ENCODE measurements at places on chromosomes 3 and 15.

GRCh38 chr3:17039594-17039993 is 154.8 kb downstream of the PLCL2 start:
- DNase-seq: no peak

GRCh38 chr3:18189282-18190050 is 235.7 kb downstream of the SATB1 start:
- DNase-seq: no peak

- DNase-seq: no peak
Measured at GRCh38 chr15:27514526-27514925, 543.5 kb downstream of the GABRG3 start.

- DNase-seq: no peak
Measured at GRCh38 chr15:98150084-98150483, 189.6 kb downstream of the ARRDC4 start.

DNA sequence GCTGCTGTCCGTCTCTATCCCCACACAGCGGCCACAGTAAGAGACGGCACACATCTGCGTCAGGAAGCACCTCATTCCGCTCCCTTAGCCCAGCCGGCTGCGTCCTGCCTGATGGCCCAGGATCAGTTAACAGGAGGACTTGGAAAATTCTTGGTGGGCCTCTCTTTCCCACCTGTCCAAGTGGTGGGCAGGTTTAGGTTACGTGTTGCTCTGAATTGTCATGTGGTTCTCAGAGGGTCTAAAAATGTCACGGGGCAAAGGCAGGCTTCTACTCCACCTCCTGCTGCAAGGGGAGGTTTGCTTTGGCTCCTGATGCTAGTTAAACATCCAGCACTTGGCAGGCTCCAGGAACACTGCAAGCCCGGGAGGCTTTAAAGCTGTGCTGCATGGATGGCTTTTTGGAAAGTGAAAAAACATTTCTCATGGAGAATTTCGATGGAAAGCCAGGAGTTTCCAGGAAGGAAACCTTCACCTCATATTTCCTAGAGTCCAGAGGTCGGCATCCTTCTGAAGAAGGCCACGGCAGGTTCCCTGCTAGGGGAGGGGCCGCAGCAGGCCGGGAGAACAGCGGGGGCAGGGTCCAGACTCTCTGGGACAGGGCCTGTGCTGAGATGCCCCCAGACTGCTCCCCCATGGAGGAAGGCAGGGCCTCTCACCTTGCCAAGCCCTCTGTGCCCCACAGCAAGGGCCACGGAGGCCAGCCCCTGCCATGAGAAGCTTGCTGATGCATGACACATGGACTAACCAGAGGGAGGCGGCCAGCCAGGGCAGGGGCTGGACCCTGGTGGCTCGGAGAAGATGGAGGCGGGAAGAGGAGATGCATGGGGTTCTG is 10.8 kb downstream of the CTSH start:
- no peak for DNase-seq

DNA sequence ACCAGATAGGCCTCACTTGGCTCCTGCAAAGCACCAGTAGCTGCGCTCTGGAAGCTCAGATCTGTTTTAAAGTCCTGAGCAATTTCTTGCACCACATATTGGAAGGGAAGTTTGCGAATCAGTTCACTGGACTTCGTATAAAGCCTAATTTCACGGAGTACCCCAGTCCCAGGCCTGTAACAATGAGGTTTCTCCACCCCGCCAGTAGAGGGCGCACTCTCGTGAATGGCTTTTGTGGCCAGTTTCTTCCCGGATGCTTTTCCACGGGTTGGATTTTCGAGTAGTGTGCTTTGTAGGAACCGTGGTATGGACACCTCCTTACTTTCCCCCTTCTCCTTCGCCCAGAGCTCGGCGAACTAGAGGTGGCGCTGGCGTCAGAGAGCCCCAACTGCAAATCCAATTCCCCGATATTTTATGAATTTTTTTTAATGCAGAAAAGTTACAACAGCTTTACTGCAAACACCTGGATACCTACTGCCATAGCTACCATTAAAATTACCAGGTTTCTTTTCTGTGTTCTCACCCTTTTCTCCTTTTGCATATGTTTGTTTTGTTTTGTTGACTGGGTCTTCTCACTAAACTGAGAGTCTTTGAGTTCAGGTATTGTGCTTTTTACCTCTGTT is 13.3 kb downstream of the RARB start:
- no peak for DNase-seq

GRCh38 chr3:112362221-112362620 is 29.3 kb downstream of the CD200 start:
- DNase-seq: no peak

DNA sequence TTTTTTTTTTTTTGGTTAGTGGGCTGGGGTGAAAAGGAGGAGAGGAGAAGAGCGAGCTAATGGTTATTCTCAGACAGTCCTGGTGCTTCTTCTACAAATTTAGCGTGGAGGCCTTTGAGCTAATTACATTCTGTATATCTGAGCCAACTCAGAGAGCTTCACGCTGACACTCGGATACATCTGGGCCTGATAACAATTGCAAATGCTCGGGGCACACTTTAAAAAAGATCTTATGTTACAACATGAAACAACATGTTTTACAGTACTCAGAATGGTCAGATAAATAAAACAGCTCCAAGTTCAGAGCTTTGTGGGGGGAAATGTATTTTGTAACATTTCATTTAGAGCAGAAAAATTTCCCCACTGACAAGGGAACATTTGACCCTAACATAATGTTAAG is 966.9 kb upstream of the NR2F2 start:
- no peak for DNase-seq

DNA sequence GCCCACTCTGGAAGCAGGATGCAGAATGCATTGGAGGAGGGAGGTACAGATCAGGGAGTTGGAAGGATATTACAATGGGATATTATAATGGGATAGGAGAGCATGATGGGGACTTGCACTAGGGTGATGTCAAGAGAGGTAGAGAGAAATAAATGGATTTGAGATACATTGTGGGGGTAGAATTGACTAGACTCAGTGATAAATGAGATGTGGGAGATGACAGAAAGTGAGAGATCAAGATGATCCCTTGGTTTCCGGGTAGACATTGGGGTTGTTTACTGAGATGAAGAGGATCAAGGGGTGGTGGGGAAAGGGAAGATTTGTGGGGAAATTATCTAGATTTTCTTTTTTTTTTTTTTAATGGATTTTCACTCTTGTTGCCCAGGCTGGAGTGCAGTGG is 42.7 kb downstream of the BFSP2 start:
- no peak for DNase-seq

- no peak for DNase-seq
Measured at GRCh38 chr3:52843108-52843865, 8.5 kb upstream of the MUSTN1 start.

GRCh38 chr3:188113756-188114155 is 40.2 kb upstream of the LPP start:
- DNase-seq: no peak

DNA sequence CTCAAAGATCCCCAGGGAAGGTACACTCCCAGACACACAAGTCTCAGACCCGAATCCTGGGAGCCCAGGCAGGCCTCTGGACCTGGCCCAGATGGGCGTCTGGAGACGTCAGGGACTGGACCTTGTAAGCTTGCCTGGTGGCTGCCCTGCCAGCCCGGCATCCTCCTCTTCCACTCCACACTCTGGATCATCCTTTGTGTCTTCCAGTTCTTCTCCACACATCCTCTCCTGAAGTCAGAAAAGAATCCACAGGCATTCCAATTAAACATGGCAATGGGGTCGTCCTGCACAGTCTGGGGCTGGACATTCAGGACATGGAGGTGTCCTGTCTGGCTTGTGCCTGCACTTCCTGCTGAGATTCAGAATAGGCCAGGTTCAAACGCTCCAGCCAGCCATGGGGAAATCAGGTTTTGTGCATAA is 208.8 kb upstream of the IGF1R start:
- DNase-seq: no peak

GRCh38 chr15:93730724-93731123 is 500.6 kb upstream of the MCTP2 start:
- DNase-seq: no peak

GRCh38 chr3:145116769-145117168 is 1044.2 kb downstream of the PLOD2 start:
- no peak for DNase-seq

GRCh38 chr15:26662283-26662682 is 110.6 kb downstream of the GABRB3 start:
- DNase-seq: no peak

DNA sequence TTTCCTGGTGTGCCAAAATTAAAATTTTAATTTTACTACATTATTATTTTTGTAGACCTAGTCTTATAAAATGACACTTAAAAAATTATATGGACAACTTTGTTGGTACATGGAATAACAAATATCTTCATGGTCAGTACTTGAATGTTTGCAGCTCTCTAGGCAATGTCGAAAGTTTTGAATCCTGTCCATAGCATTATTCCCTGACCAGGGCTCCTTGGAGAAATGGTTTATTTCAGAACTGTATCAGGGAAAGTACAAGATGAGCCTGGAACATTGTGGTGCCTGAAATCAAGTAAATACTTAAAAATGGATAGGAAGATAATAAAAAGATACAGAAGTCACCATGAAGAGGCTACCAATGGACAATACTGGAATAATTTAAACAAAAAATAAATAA is 47.6 kb downstream of the ALDH1A2 start:
- no peak for DNase-seq

DNA sequence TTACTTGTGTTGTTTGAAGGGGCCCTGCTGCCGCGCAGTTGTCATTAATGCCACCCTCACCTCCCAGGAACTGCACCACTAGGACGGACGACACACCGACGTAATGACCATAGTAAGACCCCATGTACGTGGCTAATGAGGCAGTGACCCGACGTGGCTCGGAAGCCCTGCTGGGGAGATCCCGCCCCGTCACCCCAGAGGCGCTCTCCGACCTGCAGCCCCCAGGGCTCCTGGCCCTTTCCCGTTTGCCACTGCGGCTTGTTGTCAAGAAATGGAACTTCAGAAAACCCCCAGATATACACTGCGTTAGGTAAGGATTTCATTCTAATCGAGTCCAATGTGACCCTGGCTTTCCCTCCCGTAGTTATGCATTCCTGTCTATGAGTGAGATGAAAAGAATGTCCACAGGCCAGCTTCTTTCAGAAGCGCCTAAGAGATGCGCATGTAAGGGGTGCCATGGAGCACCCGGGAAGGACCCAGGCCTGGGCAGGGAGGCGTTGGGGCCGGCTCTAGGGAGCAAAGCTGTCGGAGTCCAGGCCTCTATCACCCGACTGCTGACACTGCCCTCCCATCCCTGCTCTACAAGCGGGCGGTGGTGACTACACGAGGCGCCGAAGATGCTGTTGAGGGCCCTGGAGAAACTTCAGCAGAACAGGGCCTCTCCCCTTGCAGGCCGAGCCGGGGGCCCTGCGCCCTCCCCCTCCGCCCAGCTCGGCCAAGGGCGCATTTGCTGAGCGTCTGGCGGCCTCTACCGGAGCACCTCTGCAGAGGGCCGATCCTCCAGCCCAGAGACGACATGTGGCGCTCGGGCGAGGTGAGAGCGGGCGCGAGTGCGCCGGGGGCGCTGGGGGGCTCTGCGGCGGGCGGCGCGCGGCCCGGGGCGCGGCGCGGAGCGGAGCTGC is at the start of gene GABRA5:
Gene GABRA5 (plus strand): TSS at position 765 of the 902 bp plus-strand sequence. CDS start 2,187 bp downstream, outside the sequence.
- no peak for DNase-seq

DNA sequence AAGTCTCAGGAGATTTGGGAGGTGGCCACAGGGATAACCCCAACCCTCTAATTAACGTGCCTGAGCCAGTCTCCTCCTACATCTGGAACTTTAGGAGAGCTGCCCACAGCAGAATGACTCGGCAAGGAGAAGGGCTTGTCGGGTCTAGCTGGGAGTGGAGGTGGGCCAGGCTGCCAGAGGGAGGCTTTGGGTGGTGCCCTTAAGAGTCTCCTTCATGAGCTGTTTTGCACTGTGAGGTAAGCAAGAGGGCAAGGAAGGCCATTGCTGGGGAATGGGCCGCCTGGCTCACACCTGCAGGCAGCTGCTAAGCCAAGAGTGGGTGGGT is 3.6 kb upstream of the TNK2 start:
- DNase-seq: no peak

GRCh38 chr15:64703632-64703959 is 71.8 kb downstream of the RBPMS2 start:
- DNase-seq: no peak

GRCh38 chr3:119352034-119352609 is 57.9 kb downstream of the ARHGAP31 start:
- DNase-seq: peak; percentile 36

- no peak for DNase-seq
Measured at GRCh38 chr3:1969281-1969680, 129.4 kb upstream of the CNTN4 start.

DNA sequence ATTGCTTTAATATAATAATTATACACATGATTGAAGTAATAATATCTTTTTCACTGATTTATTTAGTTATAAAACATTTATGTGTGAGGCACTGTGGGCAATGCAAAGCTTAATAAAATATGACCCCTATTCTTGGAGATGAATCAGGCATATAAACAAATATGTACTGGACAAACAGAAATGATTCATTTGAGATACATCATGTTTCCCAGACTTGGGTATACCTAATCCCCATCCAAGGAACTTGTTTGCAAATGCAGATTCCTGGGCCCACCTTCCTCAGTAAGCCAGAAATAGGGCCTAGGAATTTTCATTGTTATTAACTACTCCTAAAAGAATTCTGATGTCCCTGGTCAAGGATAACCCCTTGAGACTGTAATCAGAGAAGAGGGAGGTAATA is 184.2 kb downstream of the CHL1 start:
- no peak for DNase-seq

DNA sequence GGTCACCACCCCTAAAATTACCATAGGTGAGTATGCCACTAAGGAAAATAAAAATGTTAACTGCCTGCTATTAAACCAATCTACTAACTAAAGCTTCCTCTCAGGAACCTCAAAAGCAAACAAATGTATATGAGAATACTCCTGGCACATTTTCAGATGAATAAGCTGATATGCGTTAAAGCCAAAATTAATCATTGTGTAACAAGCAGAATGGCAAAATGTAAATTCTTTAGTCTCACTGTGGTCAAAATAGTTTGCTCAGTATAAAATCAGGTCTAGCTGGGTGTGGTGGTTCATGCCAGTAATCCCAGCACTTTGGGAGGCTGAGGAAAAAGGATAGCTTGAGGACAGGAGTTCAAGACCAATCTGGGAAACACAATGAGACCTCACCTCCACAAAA is 53.6 kb downstream of the SUMF1 start:
- DNase-seq: no peak

DNA sequence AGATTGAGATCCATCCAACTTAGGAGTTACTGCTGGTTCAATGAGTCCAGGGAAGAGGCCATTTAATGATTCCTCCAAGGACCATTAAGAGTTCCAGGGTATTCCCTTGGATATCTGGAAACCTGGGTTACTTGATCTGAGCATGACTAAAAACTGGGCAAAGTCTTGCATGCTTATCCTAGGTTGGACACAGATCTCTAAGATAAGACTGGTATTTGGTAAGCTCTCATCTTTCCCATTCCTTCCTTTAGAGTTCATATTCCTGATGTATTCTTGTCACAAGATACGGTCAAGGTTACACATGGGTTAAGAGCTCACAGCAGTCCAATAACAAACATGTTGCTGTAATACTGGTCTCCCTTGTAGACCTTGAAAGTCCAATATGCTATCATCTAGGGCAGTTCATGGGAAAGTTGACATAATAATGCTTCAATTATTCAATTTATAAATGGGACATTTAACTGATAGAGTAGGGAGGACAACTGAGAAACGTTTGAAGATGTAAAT is 301.7 kb downstream of the TIGIT start:
- no peak for DNase-seq

All from activated T-cell treated with anti-CD3 and anti-CD28 coated beads, Interleukin-2, amount 50 U/mL, for 1 hour (primary cell).